ENCODE measurements at places on chromosomes 11 and 22.

GRCh38 chr22:20656516-20656901 is 117.4 kb upstream of the SERPIND1 start:
- DNase-seq, result no peak

DNA sequence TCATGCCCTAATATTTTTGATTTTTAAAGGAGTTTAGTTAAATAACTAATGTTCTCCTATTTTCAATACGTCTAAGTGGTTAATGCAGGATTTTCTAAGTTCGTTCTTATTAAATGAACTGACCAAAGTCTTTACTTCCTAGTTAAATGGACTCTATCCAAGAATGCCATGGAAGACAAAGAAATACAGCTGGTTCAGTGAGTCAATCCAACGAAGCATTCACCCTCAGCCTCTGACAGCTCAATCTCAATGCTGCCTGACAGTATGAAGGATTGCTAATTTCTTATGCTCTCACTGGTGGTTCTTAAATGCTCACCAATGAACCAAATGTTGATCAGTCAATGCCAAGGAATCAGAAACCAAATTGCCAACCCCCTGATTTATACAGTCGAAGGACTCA is 219.4 kb downstream of the CADM1 start:
- no peak for DNase-seq

DNA sequence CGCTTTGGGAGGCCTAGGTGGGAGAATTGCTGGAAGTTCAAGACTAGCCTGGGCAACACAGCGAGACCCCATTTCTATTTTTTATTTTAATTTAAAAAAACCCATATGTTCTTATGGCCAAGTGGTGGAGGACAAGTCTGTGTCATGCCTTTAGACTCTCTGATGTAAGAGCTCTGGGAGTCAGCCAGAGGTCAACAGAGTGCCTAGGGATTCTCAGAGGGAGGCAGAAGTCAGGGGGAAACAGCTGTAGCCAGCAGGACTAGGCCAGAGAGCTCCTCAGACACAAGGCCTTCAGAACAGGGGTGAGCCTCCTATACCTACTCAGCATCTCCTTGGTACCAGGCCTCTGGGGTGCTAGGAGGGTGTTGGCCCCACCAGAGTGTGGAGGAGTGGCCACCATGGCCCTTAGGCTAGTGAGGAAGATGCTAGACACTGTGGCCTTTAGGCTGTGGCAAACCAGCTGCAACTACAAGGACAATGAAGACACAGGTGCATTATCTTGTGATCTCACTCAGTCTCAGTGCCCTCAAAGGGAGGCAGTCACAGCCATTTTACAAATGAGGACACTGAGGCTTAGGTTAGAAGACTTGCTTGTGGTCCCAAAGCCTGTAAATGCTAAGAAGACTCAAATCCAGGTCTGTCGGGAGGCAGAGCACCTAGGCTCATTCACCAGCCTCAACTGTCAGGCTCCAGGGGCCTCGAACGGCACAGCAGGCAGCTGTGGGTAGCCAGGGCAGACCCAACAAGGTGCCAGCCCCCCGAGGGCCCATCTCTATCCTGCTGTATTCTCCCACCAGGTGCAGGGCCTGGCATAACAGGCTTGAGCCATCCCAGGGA is 5.0 kb downstream of the ZP1 start:
- DNase-seq, result no peak

GRCh38 chr11:63826471-63827190 is 12.3 kb upstream of the MARK2 start:
- no peak for DNase-seq

DNA sequence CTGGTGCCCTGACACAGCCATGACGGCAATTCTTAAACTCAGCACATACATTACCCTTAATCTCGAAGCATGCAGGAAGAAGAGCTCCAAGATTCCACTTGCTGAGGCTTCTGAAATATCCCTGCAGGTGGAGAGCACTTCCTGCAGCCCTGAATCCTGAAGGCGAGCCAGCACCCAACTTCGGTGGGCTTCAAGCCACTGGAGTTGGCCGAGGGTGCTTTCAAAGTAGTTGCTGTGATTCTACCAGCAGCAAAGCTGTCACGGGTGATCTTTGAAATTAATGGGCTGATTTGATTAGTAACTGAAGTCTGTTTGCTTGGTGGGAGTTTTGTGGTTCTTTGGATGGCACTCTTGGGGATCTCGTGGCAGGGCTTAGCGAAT is 9.0 kb upstream of the FTH1 start:
- DNase-seq, result no peak

DNA sequence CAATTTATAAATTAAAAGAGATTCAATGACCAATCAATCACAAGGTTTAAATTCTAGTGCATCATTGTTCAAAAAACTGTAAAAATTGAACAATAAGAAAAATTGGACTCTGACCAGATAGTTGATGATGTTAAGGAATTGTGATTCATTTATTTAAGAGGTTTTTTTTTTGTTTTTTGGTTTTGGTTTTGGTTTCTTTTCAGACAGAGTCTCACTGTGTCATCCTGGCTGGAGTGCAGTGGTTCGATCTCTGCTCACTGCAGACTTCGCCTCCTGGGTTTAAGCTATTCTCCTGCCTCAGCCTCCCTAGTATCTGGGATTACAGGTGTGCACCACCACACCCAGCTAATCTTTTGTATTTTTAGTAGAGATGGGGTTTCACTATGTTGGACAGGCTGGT is 17.1 kb upstream of the EIF3M start:
- no peak for DNase-seq

DNA sequence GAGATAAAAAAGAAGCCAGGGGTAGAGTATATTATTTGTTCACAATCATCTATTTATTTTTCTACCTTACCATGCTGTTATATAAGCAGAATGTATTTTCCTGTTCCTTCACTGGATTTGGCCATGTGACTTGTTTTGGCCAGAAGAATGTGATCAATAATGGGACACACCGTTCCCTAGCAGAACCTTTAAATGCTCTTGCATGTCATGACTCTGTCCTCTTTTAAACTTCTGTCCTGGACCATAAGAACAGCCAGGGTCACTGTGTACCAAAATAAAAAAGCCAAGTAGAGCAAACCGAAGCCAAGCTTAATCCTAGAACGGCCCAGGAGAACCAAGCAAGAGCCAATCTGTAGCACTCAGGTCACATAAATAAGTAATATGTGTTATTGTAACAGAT is 1682.4 kb downstream of the LRRC4C start:
- DNase-seq, result no peak

GRCh38 chr11:62575156-62575555 is 1.5 kb upstream of the EEF1G start:
- no peak for DNase-seq

- DNase-seq, result peak; percentile 10
Measured at GRCh38 chr11:128725630-128726319, 31.9 kb downstream of the FLI1 start.

- no peak for DNase-seq
Measured at GRCh38 chr11:94809251-94809650, 41.1 kb downstream of the AMOTL1 start.

DNA sequence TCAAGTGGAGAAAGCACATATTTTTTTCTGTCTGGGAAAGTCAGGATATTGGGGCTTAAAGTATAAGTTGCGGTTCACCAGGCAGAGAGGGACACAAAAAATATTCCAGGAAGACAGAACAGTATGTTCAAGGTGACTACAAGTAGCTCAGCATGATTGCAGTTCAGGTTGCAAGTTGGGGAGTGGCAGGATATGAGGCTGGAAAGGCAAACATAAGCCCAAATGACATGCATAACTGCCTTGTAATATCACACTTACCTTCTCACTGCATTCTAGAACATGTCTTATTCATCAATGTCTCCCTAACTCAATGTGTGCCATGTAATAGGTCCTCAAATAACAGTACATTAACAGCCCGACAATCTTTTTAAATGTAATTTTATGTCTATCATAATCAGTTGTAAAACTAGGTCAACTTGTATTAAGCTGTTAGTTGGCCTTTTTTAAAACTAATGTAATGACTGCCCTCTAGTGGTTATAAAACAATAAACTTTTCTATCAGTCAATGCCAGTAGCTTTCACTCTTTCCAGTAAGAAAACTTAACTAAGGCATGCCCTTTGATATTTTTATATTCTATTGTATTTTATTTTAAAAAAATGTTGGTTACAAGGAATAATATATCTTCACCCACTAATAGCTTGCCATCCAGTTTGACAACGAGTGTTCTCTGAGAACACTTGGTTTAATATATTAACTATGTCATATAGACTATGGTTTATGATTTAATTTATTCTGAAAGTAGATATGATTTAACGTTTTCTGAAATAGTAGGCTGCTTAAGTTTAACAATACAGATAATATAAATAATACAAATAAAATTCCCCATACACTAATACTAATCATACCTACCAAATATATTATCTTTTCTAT is 39.4 kb upstream of the CFAP300 start:
- DNase-seq, result no peak

GRCh38 chr22:23246982-23247766 is 66.9 kb downstream of the BCR start:
- DNase-seq, result no peak

GRCh38 chr11:33320016-33320813 is 63.0 kb downstream of the HIPK3 start:
- no peak for DNase-seq

GRCh38 chr11:101456812-101457211 is 127.0 kb downstream of the TRPC6 start:
- DNase-seq, result no peak

DNA sequence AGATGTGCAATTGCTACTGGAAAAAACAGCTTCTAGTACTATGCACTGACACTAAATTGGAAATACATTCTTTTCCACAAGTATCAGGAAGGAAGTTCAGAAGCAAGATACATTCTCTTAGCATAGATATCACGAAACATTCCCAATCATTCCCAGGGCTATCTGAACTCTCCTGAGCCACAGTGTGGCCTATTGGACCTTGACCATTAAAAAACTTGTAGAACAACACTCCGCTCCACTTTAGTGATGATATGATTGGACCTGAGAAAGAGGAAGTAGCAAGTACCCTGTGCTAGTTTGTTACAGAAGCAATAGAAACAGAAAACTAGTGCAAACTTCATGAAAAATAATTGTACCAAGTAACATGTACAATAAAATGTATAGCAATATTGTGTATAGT is 11.4 kb upstream of the OR5AK2 start:
- DNase-seq, result no peak

GRCh38 chr11:8315954-8316353 is 52.3 kb upstream of the LMO1 start:
- DNase-seq, result no peak

DNA sequence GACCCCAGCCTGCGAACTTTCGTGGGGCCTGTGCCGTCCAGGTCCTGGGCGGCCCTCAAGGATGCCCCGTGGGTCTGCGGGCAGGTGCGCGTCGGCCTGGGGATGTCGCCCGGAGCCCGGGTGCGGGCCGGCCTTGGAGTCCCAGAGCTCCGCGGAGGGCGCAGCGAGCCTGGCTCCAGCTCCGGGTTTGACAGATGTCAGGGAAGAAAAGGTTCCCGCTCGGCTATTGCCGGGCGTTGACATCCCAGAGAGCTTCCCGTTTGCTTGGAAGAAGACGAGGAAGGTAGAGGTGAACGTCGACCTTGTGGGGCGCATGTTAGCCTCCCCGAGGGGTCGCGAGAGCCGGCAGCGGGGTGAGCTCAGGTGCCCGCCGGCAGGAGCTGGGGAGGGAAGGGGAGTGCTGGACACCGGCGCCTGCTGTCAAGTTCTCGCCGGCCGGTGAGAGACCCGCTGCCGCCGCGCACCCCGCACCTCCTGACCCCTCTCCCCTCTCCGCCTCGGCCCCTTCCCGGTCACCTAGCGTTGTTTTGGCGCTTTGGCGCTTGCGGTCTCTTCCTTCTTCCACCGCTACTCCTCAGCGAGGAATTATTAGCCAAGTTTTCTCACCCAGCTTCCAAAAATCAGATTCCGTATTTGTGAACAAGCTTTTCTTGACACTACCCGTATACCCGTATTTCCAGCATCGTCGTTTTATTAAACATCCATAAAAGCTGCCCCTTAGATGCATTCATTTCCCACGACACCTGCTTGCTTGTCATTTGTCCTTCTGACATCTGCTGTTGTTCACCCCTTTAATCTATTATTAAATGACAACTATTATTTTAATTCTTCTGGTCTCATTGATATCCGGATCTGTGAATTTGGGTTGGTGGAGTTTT is 1.3 kb downstream of the BMAL1 start:
- DNase-seq, result no peak

GRCh38 chr11:113947994-113948393 is 26.9 kb upstream of the HTR3A start:
- no peak for DNase-seq

DNA sequence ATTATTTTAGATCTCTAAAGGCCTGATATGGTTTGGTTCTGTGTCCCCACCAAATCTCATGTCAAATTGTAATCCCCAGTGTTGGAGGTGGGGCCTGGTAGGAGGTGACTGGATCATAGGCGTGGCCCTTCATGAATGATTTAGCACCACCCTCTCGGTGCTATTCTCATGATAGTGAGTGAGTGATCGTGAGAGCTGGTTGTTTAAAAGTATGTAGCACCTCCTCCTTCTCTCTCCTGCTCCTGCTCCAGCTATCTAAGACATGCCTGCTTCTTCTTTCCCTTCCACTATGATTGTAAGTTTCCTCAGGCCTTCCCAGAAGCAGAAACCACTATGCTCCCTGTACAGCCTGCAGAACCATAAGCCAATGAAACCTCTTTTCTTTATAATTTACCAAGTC is 114.1 kb downstream of the SERGEF start:
- DNase-seq, result no peak

All from DMS79 (cell line).